Activated CD8-positive, alpha-beta memory T cell treated with anti-CD3 and anti-CD28 coated beads for 4 hours (primary cell): ENCODE measurements at places on chromosomes 11 and 22.

DNA sequence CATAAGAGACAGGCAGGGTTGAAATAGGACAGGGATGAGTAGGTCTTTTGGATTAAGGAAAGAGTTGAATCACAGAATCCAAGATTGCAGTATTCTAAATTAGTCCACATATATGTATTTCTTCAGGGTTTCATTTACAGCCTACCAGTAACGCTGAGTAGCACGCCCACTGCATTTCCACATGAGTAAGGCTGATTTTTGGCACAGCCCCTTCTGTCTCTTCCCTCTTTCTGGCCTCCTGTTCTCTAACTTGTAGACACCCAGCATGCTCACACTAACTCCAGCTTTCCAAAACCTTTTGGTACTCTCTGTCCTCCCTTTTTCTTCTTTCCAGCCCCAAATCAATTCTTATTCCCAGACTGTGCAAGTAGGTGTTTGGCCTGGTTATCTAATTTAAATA, 3.7 kb upstream of the SIK2 start:
- DNase-seq, result no peak

DNA sequence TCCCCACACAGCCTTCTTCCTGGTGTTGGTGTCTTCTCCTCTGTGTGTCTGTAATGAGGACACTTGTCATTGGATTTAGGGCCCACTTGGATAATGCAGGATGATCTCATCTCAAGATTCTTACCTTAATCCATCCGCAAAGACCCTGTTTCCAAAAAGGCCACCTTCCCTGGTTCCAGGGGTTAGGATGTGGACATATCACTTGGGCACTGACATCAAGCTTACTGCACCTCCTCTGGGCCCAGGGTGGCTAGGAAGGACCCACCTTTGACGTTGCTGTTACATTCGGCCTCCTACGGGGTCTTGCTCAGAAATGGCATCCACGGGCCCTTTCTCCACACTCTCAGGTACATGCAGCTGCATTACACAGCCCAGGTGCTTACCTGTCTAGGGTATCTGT, 535.9 kb downstream of the BRD1 start:
- DNase-seq, result no peak

DNA sequence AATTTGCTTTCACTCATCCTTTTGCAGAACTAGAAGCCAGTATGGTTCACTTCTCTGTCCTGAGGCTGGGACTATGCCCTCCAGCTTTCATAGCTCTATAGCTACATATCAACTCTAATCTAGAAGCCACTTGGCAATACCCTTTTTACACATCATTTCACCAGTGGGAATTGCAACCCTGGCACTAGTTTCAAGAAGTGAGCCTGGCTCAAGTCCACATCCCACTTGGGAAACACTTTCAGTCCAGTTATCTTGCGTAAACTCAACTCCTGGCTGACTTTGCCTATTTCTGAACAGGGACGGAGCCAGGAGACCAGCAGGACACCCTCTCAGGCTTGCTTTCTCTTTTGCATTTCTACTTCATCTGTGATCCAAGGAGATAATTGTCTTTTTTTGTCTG, 19.9 kb upstream of the FAT3 start:
- DNase-seq, result no peak

- no peak for DNase-seq
Measured at GRCh38 chr11:44884056-44884455, 66.6 kb downstream of the TP53I11 start.

GRCh38 chr11:36161572-36161971, 127.7 kb downstream of the COMMD9 start:
- no peak for DNase-seq

DNA sequence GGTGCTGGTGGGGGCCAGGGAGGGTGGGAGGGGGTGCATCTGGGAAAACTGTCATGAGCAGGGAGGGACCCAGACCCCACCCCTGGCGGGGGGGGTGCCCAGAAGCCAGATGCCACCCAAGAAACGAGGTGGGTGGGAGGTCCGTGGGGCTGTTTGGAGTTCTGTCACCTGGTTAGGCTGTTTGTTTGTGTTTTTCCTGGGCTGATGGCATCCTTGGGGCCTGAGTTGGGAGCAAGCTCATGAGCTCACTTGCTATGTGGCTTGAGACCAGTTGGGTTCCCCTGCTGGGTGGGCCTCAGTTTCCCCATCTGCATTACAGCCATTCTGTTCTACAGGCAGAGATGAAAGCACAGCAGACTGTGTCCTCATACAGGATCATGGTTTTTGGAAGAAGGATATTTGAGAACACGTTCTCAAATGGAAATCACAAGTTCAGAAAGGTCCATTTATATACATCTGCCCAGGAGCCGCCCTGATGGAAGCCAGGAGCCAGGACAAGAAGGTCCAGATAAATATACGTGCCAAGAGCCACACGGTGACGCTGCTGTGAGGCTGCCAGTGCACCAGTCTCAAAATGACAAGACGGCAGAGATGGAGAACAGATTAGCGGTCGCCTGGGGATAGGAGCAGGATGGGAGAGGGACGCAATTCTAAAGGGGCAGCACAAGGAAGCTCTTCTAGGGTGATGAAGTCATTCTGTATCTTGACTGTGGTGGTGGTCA, 312.9 kb downstream of the MN1 start:
- DNase-seq, result no peak

- no peak for DNase-seq
Measured at GRCh38 chr11:128357073-128357472, 230.3 kb downstream of the ETS1 start.

- DNase-seq, result no peak
Measured at GRCh38 chr22:30309951-30310741, 16.6 kb downstream of the TBC1D10A start.

GRCh38 chr11:131897956-131898355, 527.5 kb downstream of the NTM start:
- DNase-seq, result no peak

GRCh38 chr11:114182471-114183043, 113.6 kb upstream of the NNMT start:
- no peak for DNase-seq

DNA sequence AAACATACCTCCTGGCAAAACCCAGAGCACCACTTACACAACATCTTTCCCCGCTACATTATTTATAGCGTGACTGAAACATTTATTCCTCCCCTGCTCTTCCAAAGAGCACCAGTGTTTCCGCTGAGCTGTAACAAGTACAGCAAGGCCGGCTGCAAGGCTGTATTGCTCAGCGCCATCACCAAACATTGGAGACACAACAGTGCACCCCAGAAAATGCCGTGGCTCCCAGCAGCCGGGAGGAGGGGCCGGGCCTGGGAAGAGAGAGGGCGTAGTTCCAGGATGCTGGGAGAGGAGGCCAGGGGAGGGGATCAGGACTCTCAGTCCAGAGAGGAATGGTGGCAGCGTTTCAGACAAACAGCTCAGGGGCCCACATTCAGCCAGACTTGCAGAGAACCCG, 133.2 kb downstream of the DSCAML1 start:
- DNase-seq, result no peak

DNA sequence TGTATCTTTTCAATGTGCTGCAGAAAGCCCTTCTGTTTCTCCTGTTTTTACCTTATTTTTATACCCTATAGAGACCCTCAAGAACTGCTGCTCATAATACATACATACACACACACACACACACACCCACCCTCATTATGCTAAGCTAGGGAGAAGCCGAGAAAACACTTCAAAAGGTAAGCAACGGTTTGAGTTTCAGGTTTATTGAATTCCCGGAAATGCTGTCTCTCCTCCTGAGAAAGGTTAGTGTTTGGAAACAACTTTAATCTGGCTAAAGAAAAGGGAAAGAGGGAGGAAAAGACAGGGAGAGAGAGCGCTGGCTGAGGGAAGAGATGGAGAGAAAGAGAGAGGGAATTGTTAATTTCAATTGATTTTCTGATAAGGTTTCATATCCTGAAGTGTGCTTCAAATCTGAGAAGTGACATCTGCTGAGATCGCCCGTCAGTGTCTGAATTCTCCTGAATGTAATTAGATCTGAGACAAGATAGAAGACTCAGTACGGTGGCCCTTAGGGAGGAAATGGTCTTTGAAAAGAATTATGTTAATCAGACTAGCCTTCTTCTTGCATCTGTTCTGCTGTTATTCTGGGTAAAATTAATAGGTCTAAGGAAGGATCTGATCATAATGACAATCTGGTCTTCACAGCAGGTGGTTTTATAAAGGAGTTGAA, 169.1 kb downstream of the NXPE2 start:
- DNase-seq, result no peak

DNA sequence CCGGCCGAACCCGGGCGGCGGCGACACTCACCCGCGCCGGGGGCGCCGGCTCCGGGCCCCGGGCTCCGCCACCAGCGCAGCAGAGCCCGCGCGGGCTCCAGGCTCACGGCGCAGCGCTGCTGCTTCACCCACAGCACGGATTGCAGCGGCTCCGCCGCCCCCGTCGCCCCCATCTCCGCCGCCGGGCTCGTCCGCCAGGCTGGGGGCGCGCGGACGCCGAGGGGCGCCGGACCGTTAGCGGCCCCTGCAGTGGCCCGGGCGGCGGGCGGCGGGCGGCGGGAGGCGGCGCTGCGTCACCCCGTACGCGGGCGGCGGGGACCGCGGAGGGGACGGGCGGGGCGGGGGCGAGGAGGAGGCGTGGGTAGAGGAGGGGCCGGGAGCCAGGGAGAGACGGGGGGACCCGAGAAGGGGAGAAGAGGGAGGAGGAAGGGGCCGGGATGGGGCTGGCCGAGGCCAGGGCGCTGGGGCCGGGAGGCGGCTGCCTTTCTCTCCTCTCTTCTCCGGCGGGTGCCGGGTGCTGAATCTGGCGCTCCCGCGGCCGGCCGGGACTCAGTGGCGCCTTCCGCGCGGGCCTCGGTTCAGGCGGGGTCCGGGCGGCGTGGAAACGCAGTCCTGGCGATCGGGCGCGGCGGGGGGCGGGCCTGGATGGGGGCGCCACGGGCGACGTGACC, at the start of gene CERK:
Gene CERK, minus strand, starts transcription at position 277 of the 671 bp plus-strand sequence. Its CDS starts 104 bp downstream, at position 173.
- peak; percentile 46 for DNase-seq

DNA sequence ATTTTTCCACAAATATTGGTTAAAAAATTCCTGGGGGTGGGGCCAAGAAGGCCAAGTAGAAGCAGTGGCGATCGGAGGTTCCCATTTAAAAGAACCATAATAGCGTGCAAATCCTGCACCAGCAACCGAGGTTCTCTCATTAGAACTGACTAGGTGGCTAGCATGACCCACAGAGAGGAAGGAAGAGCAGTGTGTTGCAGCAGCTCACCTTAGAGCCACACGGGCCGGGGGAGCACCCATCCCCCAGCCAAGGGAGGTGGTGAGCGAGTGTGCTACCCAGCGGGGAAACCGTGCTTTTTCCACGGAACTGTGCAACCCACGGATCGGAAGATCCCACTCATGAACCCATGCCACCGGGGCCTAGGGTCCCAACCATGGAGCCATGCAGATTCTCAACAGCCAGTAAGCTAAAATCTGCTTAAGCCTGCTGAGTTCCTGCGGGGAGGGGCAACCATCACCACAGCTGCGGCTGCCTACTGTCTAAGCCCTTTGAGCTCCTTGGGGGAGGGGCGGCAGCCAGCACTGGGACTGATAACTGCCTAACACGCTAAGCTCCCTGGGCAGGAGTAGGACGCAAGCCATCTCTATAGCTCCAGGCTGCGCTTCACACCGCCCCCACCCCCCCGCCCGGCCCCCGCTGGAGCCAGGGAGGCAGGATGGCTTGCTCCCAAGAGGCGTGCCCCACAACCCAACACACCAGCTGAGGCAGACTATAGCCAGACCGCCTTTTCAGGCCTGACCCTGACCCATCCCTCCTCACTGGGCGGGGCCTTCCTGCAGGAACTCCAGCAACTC, 21.0 kb upstream of the HTATIP2 start:
- no peak for DNase-seq

GRCh38 chr11:60756307-60757032, at the start of gene MS4A15:
TSS of gene MS4A15 (plus strand) at chr11:60756867. CDS start at chr11:60763734, 6,867 bp downstream.
- DNase-seq, result no peak

DNA sequence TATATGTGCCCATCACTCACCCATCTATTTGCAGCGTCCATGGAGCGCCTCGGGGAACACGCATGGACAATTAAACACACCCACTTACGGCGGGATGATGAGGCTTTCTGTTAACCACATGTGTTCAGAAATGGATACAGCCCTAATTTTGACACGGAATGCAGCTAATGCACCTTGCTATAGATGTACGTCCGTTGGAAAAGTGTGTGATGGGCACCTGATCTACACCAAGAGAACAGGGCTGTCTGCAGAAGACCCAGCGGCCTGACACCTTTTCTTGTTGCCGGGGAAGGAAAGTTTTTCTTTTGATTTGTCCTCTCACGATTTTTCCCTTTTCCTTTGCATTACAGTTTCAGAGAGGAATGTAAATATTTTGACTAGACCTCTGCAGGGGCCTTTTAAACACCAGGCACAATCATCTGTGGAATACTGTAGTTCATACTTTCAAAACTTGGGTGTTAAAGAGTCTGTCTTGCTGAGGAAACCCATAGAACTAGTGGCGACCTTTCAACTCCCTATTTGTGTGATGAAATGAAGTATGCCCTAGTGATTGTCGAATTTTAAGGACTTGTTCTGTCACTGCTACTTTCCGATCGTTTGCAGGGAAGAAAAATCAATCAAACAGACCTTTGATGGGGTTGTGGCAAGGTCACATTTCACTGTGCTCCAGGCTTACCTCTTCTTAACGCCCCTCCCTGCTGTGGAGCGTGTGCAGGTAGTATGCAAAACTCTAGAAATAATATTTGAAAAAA, 16.5 kb upstream of the PAX6 start:
- DNase-seq, result no peak

DNA sequence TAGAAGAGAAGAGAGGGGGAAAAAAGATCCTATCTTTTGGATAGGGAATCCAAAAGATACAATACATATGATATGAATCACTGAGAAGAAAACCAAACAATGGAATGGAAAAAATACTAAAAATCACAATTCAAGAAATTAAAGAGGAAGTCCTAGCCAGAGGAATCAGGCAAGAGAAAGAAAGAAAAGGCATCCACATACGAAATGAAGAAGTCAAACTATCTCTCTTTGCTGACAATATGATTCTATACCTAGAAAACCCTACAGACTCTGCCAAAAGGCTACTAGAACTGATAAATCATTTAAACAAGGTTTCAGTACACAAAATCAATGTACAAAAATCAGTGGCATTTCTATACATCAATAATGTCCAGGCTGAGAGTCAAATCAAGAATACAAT, 91.4 kb downstream of the EFCAB6 start:
- DNase-seq, result no peak

DNA sequence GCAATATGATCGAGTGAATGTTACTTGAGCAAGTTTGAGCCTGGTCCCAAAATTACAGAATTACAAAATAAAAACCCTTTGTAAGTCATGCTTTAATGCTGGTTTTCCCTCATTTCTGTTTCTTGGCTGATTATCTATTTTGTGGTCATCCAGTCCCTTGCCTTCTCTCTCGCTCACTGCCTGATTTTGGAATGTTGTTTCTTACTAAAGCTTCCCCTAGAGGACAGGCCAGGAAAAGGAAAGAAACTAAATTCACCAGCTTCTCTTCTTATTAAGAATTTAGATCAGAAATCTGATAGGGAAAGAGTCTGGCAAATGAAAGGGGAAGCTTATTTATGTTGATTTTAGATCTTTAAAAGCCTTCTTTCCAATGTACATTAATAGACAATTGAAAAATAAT, 16.6 kb upstream of the BDNF start:
- DNase-seq, result no peak
